Endothelial cell (in vitro differentiated cells): ENCODE measurements at places on chromosomes 3 and 15. TPM values are rescaled to one million over a fixed set of nuclear protein-coding genes. Genes with fewer than 3 reads are reported as not detected.

DNA sequence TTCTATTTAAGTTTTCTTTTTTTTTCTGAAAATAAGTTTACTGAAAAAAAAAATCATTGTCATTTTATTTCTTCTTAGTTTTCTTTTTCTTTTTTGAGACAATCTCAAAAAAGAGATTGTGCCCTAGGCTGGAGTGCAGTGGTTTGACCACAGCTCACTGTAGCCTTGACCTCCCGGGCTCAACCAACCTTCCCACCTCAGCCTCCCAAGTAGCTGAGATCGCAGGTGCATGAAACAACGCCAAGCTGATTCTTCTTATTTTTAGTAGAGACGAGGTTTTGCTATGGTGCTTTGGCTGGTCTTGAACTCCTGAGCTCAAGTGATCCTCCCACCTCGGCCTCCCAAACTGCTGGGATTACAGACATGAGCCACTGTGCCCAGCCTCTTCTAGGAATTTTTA lies 65.7 kb upstream of the OSTN start:
- DNase-seq, result no peak
- H3K27me3 ChIP-seq, result no peaks in the 10 kb centered on the region
- H3K4me3 ChIP-seq, result no peak overlapping the region

DNA sequence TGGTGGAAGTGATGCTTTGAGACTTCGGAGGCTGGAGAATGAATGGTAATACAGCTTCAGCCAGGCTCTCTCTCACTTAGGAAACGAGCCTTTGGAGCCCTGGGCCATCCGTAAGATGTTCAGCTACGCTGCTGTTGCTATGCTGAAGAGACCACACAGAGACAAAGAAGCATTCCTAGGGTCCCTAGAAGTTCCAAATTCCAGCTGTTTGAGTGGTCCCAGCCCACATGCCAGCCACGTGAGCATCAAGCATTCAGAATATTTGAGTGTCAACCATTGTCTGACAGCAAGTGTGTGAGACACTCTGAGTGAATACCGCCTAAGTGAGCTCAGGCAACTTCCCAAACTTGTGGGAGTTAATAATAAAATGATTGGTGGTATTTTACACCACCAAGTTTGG lies 212.9 kb downstream of the CD47 start:
- H3K36me3 ChIP-seq, result no peaks in the 10 kb centered on the region
- no peaks in the 10 kb centered on the region for H3K27me3 ChIP-seq
- no peak for DNase-seq
- peaks cover 8% of the 10 kb centered on the region for H3K4me1 ChIP-seq

DNA sequence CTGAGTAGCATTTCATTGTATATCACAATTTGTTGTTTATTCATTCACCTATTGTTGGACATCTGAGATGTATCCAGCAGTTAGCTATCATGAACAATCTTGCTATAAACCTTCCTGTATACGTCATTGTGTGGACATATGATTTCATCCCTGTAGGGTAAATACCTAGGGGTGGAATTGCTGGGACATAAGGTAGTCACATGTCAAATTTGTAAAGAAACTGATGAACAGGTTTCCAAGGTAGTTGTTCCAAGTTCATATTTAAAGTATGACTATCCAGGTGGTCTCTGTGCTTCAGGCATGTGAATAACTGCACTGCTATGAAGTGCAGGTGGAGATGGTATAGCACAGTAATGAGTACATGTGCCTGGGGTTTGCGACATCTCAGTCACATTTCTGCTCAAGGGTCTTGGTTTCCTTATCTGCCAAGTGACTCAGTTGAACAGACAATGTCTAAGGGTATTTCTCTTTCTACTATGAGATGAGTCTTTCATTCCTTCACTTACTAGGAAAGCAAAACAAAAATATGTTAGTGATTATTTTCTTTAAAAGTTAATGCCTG lies 229.0 kb upstream of the HES1 start:
- peaks cover 1% of the 10 kb centered on the region for H3K27me3 ChIP-seq
- no peak overlapping the region for H3K4me3 ChIP-seq
- no peak for DNase-seq
- H3K27ac ChIP-seq, result no peak overlapping the region
- no peaks in the 10 kb centered on the region for H3K36me3 ChIP-seq

- peaks cover 24% of the 10 kb centered on the region for H3K27me3 ChIP-seq
- peak within 1 kb of the TSS; percentile 78 for H3K4me3 ChIP-seq
- peak; percentile 21 for DNase-seq
- H3K4me1 ChIP-seq, result peaks cover 2% of the 10 kb centered on the region
These were observed at the start of gene GRM7 for GRCh38 chr3:6860954-6861624. Gene GRM7, plus strand, starts transcription at chr3:6861115.

DNA sequence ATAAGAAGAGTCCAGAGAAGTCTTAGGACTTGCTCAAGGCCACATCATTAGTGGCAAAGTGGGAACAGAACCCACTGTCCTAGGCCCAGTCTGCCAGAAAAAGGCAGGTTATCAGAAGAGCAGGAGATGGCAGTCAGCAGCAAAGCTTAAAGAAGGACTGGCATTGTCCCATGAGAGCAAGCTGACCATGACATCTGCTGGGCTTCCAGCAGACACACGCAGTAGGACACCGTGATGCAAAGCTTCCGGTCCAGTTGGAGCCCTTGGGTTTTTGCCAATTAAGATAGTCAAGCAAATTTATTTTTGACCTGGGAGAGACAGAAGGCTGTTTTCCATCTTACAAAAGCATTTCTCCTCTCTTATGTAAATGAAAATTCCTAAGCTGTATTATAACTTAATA lies 42.1 kb downstream of the ZBTB38 start:
- no peak overlapping the region for H3K27ac ChIP-seq
- H3K36me3 ChIP-seq, result peaks cover 27% of the 10 kb centered on the region
- peaks cover 17% of the 10 kb centered on the region for H3K4me1 ChIP-seq
- no peaks in the 10 kb centered on the region for H3K27me3 ChIP-seq
- DNase-seq, result no peak
- no peak overlapping the region for H3K4me3 ChIP-seq

DNA sequence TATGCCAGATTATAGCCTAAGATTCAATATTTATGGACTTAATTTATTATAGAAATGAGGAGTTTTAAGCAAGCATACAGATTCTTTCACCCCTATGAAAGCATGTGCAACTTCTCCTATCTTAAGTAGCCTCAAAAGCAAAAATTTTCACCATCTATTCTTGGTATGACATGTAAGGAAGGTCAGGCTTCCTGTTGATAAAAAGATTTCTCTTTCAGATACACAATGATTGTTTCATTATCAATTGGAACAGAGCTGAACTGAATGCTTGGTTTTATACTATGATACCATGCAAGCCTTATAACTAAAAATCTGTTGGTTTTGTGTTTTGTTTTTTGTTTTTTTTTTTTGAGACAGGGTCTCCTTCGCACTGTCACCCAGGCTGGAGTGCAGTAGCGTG lies 3.9 kb downstream of the GRK7 start:
- H3K27ac ChIP-seq, result no peak overlapping the region
- peaks cover 4% of the 10 kb centered on the region for H3K27me3 ChIP-seq
- no peak for DNase-seq
- peaks cover 10% of the 10 kb centered on the region for H3K4me1 ChIP-seq
- no peak overlapping the region for H3K4me3 ChIP-seq
- H3K36me3 ChIP-seq, result peaks cover 5% of the 10 kb centered on the region

DNA sequence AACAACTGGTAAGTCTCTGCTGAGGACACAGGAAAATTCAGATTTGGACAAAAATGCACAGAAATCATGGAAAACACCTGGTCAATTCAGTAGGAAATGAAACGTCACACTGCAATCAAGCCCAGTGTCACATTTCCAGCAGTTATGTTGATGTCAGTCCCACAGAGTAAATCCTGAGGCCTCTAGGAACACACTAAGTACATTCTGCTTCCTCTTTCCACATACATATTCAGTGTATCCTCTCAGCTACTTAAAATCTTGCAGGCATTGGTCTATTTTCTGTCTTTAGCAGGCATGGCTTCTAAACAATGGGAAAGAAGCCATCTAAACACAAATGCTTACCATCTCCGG lies 207.8 kb downstream of the PLCL2 start:
- no peaks in the 10 kb centered on the region for H3K36me3 ChIP-seq
- H3K4me3 ChIP-seq, result no peak overlapping the region
- no peaks in the 10 kb centered on the region for H3K4me1 ChIP-seq
- H3K27me3 ChIP-seq, result peaks cover 4% of the 10 kb centered on the region

DNA sequence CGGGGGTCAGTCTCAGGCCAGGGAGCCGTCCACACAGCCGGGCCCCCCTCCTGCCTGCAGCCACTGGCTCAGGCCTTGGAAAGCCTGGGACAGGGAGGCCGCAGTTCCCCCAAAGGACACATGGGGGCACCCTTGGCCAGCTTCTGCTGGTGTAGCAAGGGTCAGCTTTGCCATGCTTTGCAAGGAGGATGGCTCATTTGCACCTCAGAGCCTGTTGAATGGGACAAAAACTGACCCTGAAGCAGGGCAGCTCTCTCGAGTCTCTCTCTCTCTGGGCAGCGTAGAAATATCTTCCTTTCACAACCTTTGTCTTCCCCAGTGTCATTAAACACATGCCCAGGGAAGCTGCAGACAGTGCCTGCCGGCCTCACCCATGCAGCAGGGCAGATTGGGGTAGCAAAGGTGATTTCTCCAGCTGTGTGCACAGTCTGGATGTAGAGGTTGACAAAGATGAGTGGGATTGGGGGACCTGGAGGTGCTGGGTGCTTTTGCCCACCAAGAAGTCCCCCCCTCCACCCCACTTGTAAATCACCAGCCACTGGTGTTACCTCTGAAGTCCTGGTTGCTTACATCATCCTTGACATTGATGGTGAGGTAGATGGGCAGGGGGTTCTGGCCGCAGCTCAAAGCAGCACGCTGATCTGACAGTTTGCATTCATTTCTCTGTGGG lies 17.4 kb upstream of the EHD4 start:
- H3K4me1 ChIP-seq, result no peaks in the 10 kb centered on the region
- peaks cover 9% of the 10 kb centered on the region for H3K27me3 ChIP-seq
- DNase-seq, result peak; percentile 99

GRCh38 chr3:179837374-179837773 lies 184.5 kb downstream of the USP13 start:
- H3K36me3 ChIP-seq, result no peaks in the 10 kb centered on the region
- no peak overlapping the region for H3K4me3 ChIP-seq
- H3K4me1 ChIP-seq, result no peaks in the 10 kb centered on the region

DNA sequence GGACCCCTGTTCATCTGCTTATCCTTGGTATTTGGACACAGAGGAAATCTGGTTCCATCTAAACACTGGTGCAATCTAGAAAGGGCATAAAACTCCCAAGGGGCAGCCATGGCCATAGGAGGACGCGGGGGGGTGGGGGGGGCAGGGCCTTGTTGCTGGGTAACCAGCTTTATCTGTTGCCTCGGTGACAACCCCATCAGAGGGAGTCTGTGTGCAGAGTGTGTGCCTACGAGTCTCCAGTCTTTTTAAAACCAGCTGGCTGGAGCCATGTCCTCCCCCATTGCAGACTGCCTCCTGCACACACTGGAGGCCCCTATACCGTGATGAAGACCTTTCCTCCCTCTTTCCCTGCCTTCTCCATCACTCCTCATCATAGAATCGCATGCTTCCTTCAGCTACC lies 26.4 kb upstream of the CORO2B start:
- no peak overlapping the region for H3K4me3 ChIP-seq
- peak overlapping the region; percentile 8 for H3K27ac ChIP-seq
- no peak for DNase-seq
- H3K4me1 ChIP-seq, result peaks cover 28% of the 10 kb centered on the region

- H3K4me3 ChIP-seq, result no peak overlapping the region
- peaks cover 1% of the 10 kb centered on the region for H3K27me3 ChIP-seq
- H3K27ac ChIP-seq, result no peak overlapping the region
- H3K36me3 ChIP-seq, result no peaks in the 10 kb centered on the region
- H3K4me1 ChIP-seq, result no peaks in the 10 kb centered on the region
These were observed 55.0 kb downstream of the CFAP20DC start for GRCh38 chr3:58994746-58995330.

GRCh38 chr15:76208786-76209424 lies 102.4 kb downstream of the ETFA start:
- no peak for DNase-seq
- H3K27ac ChIP-seq, result no peak overlapping the region
- peaks cover 4% of the 10 kb centered on the region for H3K4me1 ChIP-seq
- peaks cover 21% of the 10 kb centered on the region for H3K36me3 ChIP-seq
- H3K27me3 ChIP-seq, result peaks cover 5% of the 10 kb centered on the region
- no peak overlapping the region for H3K4me3 ChIP-seq

DNA sequence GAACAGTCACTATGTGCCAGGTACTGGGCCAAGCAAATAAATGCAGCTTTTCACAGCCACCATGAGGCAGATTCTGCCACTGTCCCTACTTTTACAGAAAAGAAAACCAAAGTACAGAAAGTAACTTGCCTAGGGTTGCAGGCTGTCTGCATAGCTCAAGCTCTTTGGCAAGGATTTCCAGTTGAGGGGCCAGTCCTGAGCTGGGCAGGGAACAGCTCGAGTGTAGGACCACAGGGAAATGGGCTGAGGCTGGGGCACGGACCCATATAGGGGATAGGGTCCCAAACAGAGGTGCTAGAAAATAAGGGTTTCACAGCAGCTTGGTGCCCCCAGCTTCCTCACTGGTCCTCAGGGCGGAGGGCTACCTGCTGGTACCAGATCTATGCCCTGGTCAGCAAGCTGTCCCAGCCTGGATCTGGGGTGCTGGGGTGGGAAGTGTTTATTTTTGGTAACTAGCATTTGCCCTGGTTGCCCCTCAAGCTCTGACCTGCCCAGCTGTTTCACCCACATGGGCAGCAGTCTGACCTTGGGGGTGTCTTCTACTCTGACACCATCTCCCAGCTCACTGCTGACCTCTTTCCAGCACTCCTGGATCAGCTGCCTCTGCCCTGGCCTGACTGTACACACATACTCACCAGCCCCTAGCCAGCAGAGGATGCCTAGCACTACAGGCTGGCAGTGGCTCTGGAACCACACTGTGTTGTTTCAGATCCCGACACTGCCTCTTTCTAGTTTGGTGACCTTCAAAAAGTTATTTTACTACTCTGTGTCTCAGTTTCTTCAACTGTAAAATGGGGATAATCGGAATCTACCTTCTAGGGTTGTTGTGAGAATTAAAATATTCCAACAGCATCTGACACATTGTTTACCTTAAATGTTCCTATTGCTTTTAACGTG lies 16.2 kb downstream of the MRAS start:
- no peaks in the 10 kb centered on the region for H3K36me3 ChIP-seq
- no peak overlapping the region for H3K4me3 ChIP-seq
- H3K27me3 ChIP-seq, result peaks cover 2% of the 10 kb centered on the region
- peaks cover 3% of the 10 kb centered on the region for H3K4me1 ChIP-seq
- DNase-seq, result no peak

The MUC20 gene
- 0.21 TPM for total RNA-seq

The FEZF2 gene
- total RNA-seq, result not detected

The EPHA6 gene
- 21.8 TPM for total RNA-seq

The FMN1 gene
- total RNA-seq, result 1.3 TPM

The ANKRD34C gene
- not detected for total RNA-seq

The SNURF gene
- 12.3 TPM for total RNA-seq

The IGSF10 gene
- total RNA-seq, result 4.1 TPM
